GM13977 (cell line): ENCODE measurements at places on chromosomes 3 and 15.

GRCh38 chr15:47796339-47796738 is 79.0 kb downstream of the SEMA6D start:
- DNase-seq = no peak

DNA sequence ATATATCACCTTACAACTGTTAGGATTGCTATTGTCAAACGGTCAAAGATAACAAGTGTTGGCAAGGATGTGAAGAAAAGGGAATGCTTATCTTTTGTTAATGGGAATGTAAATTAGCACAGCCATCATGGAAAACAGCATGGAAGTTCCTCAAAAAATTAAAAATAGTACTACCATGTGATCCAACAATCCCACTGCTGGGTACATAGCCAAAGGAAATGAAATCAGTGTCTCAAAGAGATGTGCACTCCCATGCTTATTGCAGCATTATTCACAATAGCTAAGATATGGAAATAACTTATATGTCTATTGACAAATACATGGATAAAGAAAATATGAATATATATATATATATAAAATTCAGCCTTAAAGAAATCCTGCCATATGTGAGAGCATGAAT is 274.6 kb downstream of the EDEM1 start:
- no peak for DNase-seq

GRCh38 chr15:57567891-57568290 is 23.8 kb upstream of the MYZAP start:
- no peak for DNase-seq

DNA sequence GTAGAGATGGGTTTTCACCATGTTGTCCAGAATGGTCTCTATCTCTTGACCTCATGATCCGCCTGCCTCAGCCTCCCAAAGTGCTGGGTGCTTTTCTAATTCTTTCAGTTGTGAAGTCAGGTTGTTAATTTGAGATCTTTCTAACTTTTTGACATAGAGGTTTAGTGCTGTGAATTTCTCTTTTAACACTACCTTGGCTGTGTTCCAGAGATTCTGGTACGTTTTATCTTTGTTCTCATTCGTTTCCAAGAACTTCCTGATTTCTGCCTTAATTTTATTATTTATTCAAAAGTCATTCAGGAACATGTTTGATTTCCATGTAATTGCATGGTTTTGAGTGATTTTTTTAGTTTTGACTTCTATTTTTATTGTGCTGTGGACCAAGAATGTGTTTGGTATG is 63.5 kb upstream of the CCDC54 start:
- no peak for DNase-seq

DNA sequence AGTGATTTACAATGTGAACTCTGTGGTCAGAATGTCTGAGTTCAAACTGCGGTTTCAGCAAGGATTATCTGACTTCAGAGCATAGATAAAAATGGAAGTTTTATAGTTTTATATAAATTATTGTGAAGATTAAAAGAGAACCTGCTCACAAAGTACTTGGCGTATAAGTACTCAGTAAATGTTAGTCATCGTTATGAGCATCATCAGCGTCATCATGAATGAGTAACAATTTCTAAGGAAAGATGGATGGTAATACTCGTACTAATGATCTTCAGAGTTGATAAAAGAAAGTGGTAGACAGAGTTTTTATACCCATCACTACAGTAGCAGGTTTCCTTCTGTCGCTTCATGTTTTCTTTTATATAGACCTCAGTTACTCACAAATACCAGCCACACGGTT is 341.8 kb downstream of the RAP2B start:
- no peak for DNase-seq

DNA sequence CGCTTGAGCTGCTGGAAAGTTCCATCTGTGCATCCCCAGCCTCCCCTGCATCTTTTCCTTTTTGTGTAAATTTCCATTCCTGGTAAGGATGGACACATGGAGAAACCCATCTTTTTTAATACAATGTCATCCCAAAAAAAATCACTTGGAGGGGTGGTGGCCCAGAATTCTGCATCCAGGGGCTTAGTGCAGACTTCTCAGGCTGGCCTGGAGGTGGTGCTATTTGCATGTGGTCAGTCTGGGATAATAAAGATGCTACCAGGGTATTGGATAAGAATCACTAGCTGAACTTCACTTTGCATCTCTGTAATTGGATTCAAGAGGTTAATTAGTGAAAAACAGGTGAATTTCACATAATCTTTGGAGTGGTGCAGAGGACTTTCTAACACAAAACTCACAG is 1.8 kb upstream of the ZSCAN2 start:
- DNase-seq = peak; percentile 50

- peak; percentile 42 for DNase-seq
Measured at GRCh38 chr15:72599855-72600464, 54.5 kb upstream of the GOLGA6B start.

DNA sequence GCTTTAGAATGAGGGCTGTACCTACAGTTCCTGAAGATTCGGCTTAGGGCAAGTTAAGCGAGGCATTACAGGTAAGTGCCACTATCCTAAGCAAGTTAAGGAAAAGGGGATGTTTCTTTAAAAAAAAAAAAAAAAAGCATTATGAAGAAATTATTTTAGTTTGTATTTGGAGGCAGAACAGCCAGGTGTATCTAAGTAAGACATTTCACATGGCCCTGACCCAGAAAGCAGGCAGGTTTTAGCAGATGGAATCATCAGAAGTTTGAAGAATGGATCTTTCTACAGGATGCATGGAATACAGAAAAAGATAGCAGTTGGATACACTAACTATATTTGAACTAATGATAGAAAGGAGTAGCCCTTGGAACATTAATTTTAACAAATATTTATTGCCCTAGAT is 105.6 kb downstream of the OSBPL10 start:
- DNase-seq = no peak

DNA sequence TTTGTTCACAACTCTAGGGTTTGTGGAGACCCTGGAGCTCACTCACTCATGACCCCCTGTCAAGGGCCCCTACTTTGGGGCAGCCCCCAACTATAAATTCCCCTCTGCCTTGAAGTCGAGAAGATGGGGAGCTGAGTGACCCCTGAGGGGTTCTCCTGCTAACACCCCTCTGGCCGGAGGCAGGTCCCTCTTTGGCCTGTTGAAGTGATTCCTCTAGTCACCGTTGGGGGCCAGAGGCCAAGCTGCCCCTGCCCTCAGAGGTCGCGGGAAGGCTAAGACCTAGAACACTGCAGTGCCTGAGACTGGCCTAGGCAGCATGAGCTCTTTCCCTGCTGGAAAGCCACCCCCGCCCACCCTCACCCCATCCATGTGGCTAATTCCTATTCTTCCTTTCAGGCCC is 15.4 kb upstream of the SKOR1 start:
- DNase-seq = no peak
